Stimulated activated CD8-positive, alpha-beta memory T cell treated with anti-CD3 and anti-CD28 coated beads, Interleukin-4, amount 100 ng/mL, for 24 hours (primary cell): ENCODE measurements at places on chromosomes 3 and 15.

DNA sequence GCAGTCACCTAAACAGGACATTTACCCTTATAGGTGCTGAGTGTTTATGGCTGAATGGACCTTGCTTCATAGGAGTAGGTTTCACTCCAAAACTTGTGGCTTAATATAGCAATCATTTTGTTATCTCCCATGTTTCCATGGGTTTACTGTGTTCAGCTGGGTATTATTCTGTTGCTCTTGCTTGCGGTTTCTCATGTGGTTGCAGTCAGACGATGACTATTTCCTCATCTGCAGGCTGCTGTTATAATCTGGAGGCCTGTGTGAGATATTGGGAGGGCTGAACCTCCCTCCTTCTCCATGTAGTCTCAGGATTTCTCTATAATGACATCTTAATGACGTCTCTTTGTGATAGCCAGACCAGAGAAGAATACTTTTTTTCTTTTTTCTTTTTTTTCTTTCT is 98.1 kb downstream of the ZPLD1 start:
- no peak for DNase-seq

GRCh38 chr3:140403079-140403478 is 274.8 kb upstream of the TRIM42 start:
- DNase-seq: no peak

DNA sequence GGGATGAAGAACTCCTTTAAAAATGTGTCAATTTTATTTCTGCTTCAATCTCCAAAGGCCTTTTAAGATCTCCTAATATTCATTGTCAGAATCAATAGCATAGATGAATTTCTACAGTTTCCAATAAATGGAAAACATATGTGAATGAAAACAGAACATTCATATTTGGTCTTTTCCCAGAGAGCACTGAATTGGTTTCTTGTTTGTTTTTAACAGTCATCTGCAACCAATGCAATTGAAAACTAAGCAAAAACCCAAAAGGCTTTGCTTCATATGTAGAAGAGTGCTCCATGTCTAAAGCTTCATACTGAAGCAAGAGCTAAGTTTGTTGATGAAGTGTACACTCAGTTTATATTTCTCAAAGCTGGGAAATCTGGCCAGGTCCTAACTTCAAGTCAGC is 426.5 kb upstream of the CDIN1 start:
- no peak for DNase-seq

- DNase-seq: no peak
These were observed 105.9 kb upstream of the MLF1 start for GRCh38 chr3:158465074-158465473.

- no peak for DNase-seq
These were observed 322.3 kb downstream of the CNTN4 start for GRCh38 chr3:2420919-2421318.

GRCh38 chr3:112132975-112133448 is at the start of gene GCSAM:
GCSAM (minus strand) TSS chr3:112133248; CDS start chr3:112133120, 128 bp downstream.
- peak; percentile 29 for DNase-seq

GRCh38 chr15:36691579-36692357 is 112.3 kb downstream of the CDIN1 start:
- DNase-seq: no peak

DNA sequence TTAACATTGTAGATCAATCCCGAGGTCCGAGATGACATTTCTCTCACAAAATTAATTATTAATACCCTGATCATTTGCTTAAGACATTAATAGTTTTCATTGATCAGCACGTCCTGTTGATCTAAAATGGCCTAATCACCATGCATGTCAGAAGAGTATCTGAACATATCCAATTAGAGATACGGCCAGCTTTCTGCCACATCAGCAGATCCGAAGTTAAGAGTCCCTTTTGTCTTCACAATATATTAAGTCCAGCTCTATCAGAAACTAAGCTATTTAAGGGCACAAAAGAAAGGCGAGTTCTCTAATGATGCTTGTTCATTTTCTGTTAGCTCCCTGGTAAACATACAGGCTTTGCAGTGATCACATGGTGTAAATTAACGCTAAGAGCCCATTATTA is 470.3 kb downstream of the CNTN4 start:
- DNase-seq: no peak

GRCh38 chr15:91099995-91100813 is at the start of gene SV2B:
SV2B (plus strand) TSS chr15:91100257; CDS start chr15:91226264, 126,007 bp downstream.
- peak; percentile 7 for DNase-seq

- no peak for DNase-seq
These were observed 51.0 kb downstream of the CACNA1D start for GRCh38 chr3:53545310-53545995.

DNA sequence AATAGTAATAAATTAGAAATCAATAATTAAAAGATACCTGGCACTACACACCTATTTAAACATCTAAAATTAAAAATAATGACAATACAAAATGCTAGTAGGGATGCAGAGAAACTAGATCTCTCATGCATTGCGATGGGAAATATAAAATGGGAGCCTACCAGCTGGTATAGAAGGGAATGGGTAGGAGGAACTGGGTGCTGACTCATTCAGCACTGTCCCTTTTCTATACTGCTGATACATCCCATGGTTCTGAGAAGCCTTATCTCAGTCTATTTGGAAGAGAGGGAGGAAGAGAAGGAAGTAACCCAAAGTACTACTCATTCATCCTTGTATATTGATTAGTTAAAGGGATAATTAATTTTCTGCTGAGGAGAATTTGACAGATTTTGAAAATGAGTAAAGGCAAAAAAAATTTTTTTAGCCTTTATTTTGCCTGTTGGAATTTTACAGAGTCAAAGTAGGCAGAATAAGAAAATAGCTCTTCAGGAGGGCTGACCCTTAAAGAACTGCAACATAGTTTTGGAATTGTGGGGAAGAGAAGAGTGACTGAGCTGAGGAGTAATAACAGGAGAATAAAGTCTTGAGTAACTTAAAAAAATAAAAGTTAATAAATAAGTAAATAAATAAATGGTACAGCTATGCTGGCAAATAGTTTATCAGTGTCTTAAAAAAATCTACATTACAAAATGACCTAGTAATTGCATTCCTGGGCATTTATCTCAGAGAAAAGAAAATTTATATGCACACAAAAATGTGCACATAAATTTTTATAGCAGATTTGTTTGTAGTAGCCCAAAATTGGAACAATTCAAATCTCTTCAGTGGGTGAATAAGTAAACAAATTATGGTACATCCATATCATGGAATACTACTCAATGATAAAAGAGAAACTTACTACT is 15.3 kb upstream of the BHLHE40 start:
- no peak for DNase-seq

GRCh38 chr15:83833569-83833968 is 179.6 kb downstream of the ADAMTSL3 start:
- DNase-seq: no peak

DNA sequence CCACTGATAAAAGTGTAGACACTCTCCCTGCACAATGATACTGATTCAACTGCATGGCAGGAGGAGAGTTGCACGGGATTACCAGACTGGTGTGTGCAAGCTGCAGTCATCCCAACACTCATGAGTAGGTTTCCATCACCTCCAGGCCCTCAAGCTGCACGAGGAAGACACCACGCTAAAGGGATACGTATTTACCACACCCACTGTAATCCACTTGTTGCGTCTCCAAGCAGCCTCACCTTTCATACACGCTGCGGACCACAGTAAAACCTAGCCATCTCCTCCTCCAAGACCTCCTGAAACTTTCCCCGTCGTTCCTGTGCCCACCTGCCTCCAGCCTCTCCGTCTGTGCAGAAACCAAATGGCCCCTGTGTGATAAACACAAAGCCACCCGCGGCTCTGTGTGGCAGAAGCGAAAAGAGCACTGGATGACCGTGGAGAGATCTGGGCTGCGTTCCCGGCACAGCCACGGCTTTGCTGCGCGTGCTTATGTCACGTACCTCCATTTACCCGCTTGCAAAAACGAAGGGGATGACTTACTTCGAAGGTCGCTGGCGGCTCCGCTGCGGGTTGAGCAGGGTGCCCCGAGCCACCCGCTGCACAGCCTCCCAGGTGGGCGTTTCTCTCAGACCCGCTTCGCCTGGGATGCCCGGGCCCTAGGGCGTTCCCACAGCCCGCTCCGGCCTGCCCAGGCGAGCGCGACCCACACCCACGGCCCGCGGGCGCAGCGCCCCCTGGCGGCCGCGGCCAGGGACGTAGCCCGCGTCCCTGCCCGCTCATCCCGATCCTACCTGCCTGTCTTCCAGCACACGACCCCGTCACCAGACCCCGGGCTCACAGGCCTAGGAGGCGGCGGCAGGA is 643 bp downstream of the ABCC5 start:
- peak; percentile 27 for DNase-seq

DNA sequence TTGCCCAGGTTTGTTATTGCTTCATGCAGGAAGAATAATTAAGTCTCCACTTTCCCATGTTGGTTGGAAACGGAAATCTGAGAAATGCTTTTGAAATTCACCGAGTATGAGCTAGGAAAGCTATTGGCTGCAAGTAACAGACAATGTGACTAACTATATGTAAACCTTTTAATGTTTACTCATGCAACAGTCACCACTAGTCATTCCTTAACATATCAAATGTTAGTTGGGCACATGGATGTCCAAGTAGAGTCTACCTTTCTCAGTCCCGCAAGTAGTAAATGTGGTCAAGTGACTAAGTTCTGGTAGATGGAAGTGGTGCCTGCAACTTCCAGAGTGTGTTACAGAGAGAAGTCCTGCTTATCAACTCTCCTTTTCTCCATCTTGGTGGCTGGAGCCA is 52.5 kb downstream of the KLF15 start:
- no peak for DNase-seq

DNA sequence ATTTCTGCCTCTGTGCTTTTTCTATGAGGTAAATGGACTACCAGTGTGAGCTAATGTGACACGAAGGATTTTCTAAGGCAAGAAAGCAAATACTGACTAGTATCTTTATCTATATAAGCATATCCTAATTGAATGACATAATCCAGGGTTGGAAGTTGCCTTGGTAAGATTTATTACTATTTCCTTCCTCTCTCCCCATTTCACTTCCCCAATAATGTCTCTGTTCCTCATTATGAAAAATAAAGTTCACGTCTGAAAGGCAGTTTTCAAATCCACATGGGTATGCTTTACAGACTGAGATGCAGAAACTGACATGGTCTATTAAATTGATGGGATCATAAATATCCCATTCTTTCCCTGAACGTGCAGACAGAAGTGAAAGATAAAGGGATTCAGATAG is 86.0 kb downstream of the DTWD1 start:
- DNase-seq: no peak

GRCh38 chr3:172892158-172892557 is 141.6 kb downstream of the ECT2 start:
- no peak for DNase-seq

DNA sequence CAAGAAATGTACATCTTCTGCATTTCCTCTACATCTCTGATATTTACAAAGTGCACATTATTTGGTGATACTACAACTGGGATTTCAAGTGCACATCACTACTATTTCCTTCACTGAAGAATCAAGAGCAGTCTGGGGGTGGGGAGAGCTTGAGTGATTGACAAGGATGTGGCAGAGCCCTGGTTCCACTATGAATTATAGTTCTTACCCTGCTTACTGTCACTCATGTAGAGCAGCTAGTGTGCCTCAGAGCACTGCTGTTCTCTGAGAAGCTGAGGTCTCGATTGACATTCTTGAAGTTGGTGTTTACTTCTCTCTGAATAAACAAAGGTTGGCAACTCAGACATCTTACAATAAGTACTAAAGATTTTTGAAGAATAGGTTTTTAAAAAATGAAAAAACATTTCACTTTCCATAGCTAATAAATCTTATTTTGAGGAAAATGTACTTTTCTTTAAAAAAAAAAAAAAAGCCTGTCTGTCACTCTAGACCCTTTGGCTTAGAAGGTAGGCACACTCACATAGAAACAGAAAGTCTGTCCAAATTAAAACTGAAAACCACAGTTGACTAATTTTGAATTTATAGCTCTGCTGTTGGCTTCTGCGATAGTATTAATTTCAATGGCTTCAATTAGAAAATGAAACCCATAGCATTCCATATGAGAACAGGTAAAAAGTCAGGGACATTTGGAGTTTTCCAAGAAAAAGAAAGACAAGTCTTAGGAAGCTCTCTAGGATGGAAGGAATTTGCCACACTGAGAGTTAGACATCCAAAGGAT is 5.6 kb downstream of the GREM1 start:
- DNase-seq: no peak

GRCh38 chr3:83873550-83873949 is 1085.2 kb upstream of the CADM2 start:
- DNase-seq: no peak

DNA sequence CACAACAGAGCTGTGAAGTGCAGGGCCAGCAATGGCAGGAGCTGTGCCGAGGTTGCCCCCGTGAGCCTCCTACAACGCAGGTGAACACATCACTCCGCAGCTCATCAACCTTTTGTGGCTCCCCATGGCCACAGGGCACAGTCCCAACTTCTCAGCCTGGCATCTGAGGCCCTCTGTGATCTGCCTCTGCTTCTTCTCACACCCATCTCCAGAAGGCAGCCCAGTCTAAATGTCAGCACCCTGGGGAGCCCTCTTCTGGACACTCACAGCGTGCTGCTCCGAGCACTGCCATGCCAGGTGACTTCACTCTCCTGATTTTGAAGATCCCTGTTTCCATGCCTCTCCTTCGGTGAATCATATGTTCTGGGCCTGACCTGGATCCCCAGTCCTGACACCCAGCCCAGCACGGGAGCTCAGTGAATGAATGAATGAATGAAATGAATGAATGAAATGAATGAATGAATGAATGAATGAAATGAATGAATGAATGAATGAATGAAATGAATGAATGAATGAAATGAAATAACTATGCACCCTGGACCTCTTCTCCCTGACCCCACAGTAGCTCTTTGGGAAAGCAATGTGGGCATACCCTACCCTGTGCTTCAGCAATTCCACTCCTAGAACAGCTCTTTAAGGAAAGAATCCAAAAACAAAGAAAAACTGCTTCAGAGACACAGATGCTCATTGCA is 17.9 kb upstream of the SKIC8 start:
- DNase-seq: no peak

GRCh38 chr3:71885006-71885405 is 100.1 kb upstream of the PROK2 start:
- DNase-seq: no peak
